Cerebellar nuclear complex (tissue), 1 donor: ENCODE measurements at places on chromosomes 12 and 14.

DNA sequence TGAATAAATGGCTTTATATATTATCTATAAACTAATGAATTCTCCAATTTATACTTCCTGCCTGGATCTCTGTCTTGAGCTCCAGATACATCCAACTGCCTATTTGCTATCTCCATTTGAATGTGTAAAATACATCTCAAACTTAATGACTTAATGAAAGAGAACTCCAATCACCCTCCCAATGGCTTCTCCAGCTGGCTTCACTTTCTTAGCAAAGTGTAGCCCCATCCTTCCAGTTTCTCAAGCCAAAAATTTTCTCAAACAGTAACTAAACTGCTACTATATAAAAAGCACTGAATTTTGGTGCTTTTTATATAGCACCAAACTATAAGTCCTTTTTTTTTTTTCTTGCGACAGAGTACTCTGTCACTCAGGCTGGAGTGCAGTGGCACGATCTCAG, 2.6 kb downstream of the CRY1 start:
- no peak for DNase-seq

DNA sequence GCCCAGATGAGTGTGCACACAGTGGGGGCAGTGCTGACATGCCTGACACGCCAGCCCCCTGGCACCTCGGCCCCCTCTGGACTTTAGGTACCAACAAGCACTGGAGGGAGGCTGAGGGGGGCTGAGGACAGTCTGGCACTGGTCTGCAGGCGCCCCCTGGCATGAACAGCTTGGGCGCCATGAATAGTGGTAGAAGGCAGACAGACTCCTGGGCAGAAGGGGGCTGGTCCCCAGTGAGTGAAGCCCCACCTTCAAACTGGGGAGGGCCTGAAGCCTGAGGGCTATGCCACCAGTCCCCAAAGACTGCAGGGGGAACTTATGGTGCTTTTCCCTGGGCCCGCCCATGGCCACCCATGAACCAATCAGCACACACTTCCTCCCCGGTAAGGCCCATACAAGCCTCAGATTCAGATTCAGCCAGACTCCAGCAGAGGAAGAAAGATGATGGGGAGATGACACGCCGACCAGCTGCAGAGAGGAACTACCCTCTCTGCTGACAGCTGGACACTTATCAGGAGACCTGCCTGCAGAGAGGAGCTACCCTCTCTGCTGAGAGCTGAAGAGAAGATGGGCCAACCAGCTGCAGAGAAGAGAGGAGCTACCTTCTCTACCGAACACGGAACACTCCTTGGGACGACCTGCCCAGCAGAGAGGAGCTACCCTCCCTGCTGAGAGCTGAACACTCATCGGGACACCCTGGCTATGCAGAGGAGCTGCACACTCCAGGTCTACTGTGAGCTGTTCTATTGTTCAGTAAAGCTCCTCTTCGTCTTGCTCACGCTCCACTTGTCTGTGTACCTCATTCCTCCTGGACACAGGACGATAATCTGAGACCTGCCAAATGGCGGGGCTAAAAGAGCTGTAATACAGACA, 324.5 kb downstream of the PCNX1 start:
- no peak for DNase-seq

DNA sequence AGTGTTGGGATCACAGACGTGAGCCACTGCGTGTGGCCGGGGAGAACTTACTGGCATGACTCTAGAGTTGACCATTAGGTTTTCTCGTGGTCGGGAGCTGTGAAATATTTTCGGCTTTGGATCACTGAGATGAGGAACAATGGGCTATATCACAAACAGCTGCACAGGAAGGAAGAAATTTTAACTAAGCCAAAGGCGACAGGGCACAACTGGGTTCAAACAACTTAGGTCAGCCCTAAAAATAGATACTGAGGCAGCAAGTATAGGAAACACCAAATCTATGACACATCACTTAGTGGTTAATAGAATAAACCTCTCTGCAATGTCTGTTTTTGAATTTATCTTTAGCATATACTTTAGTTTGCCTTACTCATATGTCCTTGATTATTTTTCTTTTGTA, 162.9 kb downstream of the LRIG3 start:
- DNase-seq, result no peak

- DNase-seq, result no peak
Observed at GRCh38 chr12:103799504-103799856, 41.6 kb downstream of the NT5DC3 start.

DNA sequence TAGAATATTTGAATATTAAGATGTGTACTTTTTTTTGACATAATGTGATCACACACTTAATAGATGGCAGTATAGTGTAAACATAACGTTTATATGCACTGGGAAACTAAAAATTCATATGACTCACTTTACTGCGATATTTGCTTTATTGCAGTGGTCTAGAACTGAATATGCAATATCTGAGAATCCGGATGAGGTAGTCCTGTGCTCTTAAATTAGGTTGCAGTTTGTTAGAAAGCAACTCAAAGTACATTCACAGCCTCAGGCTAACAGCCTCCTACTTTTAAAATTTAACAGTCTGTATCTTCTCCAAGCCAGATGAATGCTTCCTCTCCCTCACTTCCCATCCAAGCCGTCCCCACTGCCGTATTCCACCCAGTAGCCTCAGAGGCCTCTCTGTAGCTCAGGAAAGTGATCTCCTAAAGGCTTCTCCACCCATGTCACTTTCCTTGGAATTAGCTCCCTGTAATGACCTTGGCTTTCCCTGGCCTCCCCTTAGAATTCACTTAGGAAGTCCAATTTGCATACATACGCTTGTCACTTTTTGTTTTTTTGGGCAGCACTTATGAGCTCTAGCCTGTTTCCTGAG, 43.7 kb downstream of the TESPA1 start:
- no peak for DNase-seq

DNA sequence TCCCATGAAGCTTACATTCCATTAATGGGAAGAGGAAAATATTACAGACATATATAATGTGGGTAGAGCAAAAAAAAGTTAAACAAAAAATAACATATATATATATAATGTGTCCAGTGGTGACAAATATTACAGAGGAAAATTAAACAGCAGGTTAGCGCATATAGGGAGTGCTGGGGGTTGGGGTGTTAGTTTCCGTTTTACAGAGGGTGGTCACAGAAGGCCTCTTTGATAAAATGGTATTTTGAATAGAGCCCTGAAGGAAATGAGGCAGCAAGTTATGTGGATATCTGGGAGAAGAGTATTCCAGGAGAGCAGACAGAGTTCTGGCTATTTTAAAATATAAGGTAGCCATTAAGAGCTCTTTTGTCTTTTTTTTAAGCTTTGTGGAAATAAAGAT, 73.2 kb downstream of the DCAF5 start:
- no peak for DNase-seq

- no peak for DNase-seq
Observed at GRCh38 chr14:96243785-96244184, 12.2 kb upstream of the BDKRB1 start.

DNA sequence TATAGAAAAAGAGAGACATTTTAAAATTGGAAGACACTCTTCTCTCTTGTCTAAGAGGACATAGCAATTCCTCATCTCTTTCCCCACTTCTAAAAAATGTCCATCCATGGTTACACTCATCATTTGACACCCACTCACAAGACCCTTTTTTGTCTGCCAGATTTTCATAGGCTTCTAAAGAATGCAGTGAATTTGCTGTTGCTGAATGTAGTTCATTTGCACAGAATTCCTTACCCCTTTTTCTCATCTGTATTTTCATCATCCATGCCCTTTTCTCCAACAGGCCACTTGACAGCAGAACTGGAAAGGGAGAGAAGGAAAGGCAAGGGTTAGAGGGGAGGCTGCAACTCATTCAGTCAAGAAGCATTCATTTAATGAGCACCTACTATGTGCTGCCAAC, 128.0 kb downstream of the NUAK1 start:
- no peak for DNase-seq

DNA sequence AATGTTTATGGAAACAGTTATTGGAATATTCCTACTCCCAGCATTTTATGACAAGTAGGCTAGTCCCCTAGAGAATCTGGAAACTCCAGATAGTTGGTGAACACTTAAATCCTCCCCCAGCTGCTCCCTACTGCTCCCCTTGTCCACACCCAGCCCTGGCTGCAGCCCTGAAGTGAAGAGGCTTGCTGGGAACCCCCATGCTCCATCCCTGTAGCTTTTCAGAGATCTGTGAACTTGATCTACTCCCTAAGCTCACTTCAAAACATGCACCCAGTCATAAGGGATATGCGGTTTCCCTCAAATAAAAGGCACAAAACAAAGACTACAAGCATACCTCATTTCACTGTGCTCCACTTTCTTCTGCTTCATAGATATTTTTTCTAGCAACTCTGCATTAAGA, 33.2 kb downstream of the EGLN3 start:
- DNase-seq, result no peak

- no peak for DNase-seq
Observed at GRCh38 chr12:61717986-61718385, 542.2 kb upstream of the USP15 start.

DNA sequence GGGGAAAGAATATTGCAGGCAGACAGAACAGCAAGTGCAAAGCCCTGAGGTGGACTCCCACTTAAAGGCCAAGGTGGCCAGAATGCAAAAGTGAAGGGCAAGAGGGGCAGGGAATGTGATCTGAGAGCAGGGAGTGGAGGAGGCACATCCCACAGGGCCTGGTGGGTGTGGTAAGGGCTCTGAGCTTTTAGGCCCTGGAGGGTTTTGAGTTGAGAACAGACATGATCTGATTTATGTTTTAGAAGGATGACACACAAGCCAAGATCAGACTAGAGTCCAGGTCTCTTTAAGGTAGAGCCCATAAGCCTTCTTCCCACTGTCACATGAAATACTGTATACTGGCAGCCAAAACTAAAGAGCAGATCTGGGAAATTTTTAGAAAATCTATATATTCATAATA, 162.5 kb downstream of the SLC38A4 start:
- no peak for DNase-seq

DNA sequence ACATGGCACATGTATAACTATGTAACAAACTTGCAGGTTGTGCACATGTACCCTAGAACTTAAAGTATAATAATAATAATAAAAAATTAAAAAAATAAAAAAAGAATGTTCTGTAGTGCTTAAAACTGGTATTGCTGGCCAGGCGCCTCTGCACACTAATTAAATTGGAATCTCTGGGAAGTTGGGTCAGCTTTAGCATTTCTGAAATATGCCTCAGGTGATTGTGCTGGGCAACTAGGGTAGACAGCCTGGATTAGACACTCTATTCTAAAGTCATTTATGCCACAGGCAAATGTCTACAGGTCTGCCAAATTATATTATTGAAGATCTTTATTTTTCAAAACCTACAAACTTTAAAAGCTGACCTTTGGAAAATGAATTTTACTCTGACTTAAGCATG, 55.3 kb downstream of the PPM1H start:
- no peak for DNase-seq

GRCh38 chr12:124036657-124037109, 63.7 kb downstream of the ZNF664 start:
- DNase-seq, result no peak
